Lower leg skin (tissue), 4 donors: ENCODE measurements at places on chromosomes 16 and 17. TPM values are rescaled to one million over a fixed set of nuclear protein-coding genes. Genes with fewer than 3 reads are reported as not detected.

Gene SLC6A2
- total RNA-seq: 10.3 TPM

Gene C16orf54
- total RNA-seq: 0.27 TPM

Gene KIFC3
- total RNA-seq: 141 TPM

Gene PRR29
- not detected for total RNA-seq
